ENCODE measurements at places on chromosomes 6 and 20. TPM values are rescaled to one million over a fixed set of nuclear protein-coding genes. Genes with fewer than 3 reads are reported as not detected.

PACSIN1 gene
- not detected for total RNA-seq

C4B gene
- 5.3 TPM for total RNA-seq

CCHCR1 gene
- 11.1 TPM for total RNA-seq

FOXO3 gene
- total RNA-seq: 29.3 TPM

PNLDC1 gene
- not detected for total RNA-seq

SLC22A16 gene
- not detected for total RNA-seq

BMP7 gene
- 34.2 TPM for total RNA-seq

NMBR gene
- not detected for total RNA-seq

TSHZ2 gene
- total RNA-seq: 10.3 TPM

PTPRT gene
- 0.08 TPM for total RNA-seq

CALHM4 gene
- not detected for total RNA-seq

ARMH2 gene
- not detected for total RNA-seq

CCN6 gene
- total RNA-seq: not detected

B3GALT4 gene
- 16.9 TPM for total RNA-seq

TRIM15 gene
- total RNA-seq: not detected

WFDC6 gene
- not detected for total RNA-seq

KCNG1 gene
- total RNA-seq: 9.9 TPM

HEY2 gene
- 1.6 TPM for total RNA-seq

ADGRB3 gene
- total RNA-seq: 0.20 TPM

ACTL10 gene
- total RNA-seq: 2.0 TPM

MOXD1 gene
- 31.4 TPM for total RNA-seq

GCNT2 gene
- total RNA-seq: 8.1 TPM

NRSN2 gene
- total RNA-seq: 7.1 TPM

FOXF2 gene
- total RNA-seq: 0.64 TPM

SPATA25 gene
- 0.76 TPM for total RNA-seq

ENPP4 gene
- total RNA-seq: 0.80 TPM
